ENCODE measurements at places on chromosomes 11 and 22. TPM values are rescaled to one million over a fixed set of nuclear protein-coding genes. Genes with fewer than 3 reads are reported as not detected.

Gene SCUBE1
- 1.4 TPM for total RNA-seq

Gene CCDC15
- 5.8 TPM for total RNA-seq

Gene OR51B2
- total RNA-seq: not detected

GRCh38 chr22:30348404-30348803 lies 8.3 kb downstream of the SF3A1 start:
- no peak for DNase-seq

DNA sequence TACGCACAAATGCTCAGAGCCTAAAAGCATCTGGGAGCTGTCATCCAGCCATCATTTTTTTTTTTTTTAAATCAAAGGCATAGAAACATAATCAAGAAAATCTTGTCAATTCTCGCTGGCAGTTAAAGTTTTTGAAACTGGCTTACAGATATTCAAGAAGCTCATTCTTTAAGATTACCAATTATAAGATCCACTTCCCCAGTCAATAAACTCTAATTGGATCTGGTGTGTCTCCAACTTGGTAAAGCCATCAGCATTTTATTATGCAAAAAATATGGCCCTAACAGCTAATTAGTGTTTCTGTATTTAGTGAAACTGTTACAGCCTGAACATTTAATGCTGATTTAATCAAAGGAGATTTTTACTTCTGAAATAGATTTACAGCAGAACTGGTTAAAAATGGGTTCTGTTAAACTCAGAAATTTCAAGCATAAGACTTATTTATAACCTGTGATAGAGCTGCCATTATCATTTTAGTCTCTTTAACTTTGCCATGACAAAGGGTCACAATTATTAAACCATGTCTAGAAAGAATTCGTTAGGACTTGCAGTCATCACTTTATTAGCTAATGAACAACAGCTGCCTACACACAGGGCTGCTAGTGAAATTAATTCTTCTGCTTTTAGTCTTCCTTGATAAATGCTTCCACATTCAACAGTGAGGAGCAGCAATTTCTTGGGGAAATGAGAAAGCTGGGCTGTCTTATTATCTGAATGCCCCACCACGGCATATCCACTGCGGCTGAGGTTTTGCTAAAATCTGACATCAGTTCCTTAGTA lies 176.4 kb upstream of the PITPNB start:
- DNase-seq: no peak

DNA sequence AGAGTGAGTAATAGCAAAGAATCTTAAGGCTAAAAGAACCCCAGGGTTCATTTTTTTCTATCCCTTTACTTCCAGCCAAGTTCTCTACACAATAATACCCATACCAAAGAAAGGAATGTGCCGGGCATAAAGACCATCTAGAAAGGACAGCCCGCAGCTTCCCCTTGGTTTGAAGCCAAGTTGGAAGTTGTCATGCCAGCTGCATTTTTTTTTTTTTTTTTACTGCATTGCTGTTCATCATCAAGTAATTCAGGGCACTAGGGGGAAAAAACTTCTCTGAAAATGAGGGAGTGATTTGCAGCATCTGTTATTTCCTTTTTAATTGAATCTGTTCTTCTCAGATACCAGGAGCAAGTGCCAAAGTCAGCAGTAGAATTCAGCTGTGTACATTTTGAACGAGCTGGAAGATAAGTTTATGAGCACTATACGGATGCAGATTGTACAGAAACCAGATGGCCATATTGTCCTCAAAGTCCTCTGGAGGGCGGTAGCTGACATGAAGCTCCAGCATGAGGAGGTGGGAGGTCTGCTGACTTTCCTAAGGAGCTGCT lies 56.4 kb downstream of the UBASH3B start:
- DNase-seq: no peak

DNA sequence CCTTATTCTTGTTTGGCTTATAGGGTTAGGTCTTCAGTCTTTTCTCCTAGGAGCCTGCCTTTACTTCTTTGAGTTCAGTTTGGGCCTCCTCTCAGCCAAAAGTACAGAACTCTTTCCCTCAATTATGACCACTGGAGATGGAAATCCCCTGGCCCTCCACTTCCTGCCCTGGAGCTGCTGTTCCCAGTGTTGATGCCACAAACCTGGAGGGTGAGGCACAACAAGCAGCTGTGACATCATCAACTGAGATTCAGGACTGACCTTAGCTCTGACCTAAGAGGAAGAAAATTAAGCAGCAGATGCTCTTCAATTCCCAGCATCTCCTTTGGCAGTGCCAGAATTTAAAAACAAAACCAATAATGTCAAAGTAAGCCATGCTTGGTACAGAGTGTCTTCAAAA lies 3.0 kb downstream of the ABTB2 start:
- peak; percentile 74 for DNase-seq

DNA sequence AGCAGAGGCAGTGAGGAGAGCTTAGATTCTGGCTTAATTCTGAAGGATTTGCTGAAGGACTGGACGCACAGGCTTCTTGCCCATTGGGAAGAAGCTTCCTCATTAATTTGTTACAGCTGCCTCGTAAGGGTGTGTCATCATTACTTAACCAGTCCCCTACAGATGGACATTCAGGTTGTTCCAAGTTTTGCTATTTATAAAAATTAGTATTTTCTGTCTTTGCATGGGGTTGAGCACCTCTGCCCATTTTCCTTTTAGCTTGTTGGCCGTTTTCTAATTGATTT lies 38.1 kb downstream of the CAPN1 start:
- DNase-seq: no peak

Measured in Daoy (cell line).